ENCODE measurements at places on chromosomes 3 and 15. TPM values are rescaled to one million over a fixed set of nuclear protein-coding genes. Genes with fewer than 3 reads are reported as not detected.

SCG5 gene
- total RNA-seq, result 20.4 TPM

SKIC8 gene
- total RNA-seq, result 52.1 TPM

LRTM1 gene
- not detected for total RNA-seq

WNT7A gene
- 14.1 TPM for total RNA-seq

TRIP4 gene
- total RNA-seq, result 11.6 TPM

IL5RA gene
- not detected for total RNA-seq

ARGFX gene
- total RNA-seq, result not detected

MYL3 gene
- not detected for total RNA-seq
